Skin of body (tissue), 3 donors: ENCODE measurements at places on chromosomes 16 and 17.

DNA sequence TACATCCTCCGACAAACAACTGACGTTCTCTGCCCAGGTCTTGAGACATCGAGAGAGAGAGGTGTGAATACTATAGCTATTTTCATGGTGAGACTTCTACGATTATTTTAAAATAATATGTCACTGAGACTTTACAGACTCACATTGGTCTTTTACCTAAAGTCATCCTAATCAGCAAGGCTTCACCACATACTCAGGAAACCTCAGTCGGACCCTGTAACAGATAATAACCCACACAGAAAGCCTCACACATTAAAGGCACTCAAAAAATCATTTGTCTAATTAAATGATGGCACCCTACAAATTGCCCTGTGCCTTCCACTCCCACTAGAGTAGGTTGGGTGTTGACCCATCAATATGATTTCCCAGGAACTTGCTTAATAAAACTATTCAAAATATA is 19.8 kb upstream of the SLC39A11 start:
- DNase-seq, result no peak

DNA sequence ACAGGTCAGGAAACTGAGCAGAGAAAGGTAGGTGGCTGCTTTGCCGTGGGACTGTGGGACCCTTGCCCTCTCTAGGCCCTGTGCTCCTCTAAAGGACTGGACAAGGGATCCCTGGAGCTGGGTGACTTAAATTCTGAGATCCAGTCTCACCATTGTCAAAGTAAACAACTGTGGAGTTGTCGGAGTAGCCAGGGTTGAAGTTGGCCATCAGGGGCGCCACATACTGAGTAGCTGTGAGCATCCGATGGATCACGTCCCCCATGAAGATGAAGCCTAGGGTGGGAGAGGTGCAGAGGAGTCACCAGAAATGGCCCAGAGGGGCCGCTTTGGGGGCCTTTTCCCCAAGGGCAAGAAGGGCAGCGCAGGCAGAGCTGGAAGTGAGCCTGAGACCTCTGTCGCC is 43.5 kb downstream of the PLXDC1 start:
- DNase-seq, result no peak

GRCh38 chr16:21656795-21657768 is 4.7 kb upstream of the IGSF6 start:
- DNase-seq, result peak; percentile 22

DNA sequence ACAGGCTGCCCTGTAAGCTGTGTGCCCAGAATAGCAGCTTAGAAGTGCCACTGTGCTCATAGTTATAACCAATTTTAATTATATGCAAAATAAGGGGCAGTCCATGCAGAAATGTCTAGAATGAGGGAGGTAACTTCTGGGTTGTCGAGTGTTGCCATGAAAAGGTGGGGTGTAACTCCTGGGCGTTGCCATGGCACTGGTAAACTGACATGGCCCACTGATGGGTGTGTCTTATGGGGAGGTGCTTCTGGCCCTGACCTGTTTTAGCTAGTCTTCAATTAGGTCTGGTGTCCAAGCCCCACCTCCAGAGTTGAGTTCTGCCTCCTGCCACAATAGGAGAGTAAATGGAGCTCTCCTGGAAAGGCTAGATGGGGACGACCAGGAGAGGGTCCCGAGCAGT is 120.6 kb downstream of the SALL1 start:
- no peak for DNase-seq

GRCh38 chr17:48470388-48471034 is 40.5 kb upstream of the SKAP1 start:
- DNase-seq, result peak; percentile 42

GRCh38 chr17:4317610-4318009 is 48.9 kb downstream of the UBE2G1 start:
- DNase-seq, result no peak

DNA sequence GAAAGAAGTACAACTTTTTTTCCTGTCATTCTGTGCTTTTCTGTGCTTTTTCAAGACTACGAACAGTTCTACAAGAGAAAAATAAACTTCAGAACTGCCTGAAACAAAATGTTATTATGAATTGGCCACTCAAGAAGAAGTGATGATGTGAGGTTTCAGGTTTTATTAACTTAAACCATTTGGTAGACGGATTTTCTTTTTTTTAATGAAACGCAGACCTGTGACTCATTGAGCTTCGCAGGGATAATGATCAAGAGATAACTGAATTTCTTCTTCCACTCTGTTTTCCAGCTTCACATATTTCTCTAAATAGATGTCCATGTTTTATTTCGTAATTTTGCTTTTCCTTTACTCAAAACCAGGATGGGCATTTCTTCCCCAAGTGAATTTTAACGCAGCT is 32.7 kb downstream of the AIPL1 start:
- DNase-seq, result no peak

- DNase-seq, result no peak
These were observed 116.1 kb downstream of the METRNL start for GRCh38 chr17:83195330-83196023.

- DNase-seq, result no peak
These were observed 4.1 kb downstream of the CSF3 start for GRCh38 chr17:40019140-40019991.

DNA sequence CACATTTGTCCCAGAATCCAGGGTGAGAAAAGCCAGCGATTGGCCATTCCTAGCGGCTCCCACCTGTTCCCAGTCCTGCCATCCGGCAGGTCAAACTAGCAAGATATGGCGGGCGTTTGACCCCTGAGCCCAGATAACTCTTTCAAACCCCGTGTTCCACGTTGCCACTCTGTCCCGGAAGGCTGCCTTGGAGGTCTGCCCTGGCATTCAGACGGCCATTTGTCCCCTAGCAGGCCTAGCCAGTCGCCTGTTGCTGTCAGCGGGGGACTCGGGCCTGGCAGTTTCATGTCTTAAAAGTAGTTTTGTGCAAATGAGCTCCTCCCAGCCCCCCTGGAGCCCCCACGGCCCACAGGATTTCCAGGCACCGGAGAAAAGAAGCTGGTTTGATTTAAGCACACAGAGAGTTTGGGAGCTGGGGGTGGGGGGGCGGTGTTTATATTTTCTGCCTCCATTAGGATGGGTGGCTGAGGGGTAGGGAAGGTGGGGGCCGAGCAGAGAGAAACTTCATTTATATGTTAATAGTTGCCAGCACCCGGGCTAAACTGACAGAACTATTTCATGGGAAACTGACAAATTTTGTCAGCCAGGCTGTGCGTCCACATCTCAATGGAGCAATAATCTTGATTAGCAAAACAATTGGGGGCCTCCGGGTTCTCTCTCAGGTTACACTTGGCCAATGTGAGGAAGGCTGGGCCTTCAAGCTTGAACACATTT is 240.9 kb upstream of the SALL1 start:
- no peak for DNase-seq

DNA sequence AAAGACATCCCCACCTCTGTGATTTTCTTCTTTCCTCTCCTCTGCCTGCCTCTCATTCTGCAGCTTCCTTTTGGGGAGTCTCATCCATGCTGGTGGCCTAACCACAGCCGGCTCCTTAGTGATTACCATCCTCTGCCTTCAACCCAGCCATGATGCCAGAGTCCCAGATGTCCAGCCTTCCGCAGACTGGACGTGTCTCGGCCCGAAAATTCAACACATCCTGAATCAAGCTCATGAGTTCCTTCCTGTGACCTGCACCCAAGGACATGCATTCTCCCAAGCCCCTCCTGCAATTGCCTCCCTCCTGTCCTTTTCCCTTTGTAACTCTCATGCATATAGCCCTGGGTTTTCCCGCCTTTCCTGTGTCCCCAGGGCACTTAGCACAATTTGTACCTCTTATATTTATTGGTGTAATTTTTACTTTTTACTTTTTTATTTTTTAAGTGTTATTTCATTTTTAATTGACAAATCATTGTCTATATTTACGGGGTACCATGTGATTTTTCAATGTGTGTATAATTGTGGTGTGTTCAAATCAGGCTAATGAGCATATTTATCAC is 1.2 kb upstream of the SLC13A5 start:
- DNase-seq, result no peak

GRCh38 chr17:33989361-33990148 is 265.5 kb upstream of the CCL2 start:
- no peak for DNase-seq

DNA sequence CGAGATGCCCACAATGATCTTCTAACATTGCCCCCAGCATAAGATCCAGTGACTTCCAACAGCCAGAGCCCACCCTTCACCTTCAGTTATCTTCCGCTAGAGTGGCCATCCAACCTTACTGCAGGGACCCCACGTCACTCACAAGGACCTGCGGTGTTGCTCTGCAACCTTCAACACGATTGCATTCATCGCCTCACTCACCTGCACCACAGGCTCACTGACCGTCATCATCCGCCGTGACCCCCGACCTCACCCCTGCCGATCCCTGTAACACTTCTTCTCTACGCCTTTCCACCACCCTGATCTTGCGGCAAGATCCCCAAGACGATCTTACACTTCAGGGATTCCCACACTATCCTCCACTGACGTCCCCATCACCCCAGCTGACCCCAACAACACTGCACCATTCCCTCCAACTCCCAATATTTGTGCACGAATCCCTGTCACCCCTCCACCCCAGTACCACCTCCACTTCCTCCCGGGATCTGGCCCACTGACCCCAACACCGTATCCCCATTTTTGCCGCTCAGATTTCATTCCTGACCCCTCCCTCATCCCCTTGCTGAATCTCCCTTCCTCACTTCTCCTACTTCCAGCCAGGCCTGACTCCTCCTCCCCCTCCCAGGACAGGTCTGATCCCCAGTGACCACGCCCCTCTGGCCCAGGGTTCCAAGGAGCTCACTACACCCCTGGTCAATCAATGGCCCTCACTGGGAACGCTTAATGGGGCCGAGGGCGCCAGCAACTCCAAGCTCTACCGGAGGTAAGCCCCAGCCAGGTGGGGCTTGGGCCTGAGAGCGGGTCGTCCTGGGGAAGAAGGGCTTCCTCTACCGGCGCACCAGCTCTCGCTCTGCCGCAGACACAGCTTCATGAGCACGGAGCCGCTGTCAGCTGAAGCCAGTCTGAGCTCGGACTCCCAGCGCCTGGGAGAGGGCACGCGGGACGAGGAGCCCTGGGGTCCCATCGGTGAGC is 7.6 kb downstream of the RUNDC3A start:
- DNase-seq, result no peak

- no peak for DNase-seq
These were observed 385.7 kb upstream of the TNRC6C start for GRCh38 chr17:77572851-77573250.

DNA sequence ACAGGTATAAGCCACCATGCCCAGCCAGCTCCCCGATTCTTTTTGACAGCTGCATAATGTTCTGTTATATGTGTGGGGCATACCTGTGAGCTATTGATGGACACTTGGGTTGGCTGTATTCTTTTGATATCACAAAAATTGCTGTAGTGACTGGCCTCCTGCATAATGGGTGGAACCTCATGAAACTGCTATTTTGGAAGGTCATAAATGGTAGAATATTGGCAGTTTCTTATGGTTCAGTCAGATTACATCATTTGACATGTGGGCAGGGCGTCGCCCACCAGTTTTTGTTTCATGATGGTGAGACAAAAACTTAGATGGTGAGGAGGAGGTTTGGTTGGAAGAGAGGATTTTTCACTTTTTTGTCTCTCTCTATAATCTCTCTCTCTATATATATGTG is 26.7 kb upstream of the POLR3E start:
- no peak for DNase-seq

DNA sequence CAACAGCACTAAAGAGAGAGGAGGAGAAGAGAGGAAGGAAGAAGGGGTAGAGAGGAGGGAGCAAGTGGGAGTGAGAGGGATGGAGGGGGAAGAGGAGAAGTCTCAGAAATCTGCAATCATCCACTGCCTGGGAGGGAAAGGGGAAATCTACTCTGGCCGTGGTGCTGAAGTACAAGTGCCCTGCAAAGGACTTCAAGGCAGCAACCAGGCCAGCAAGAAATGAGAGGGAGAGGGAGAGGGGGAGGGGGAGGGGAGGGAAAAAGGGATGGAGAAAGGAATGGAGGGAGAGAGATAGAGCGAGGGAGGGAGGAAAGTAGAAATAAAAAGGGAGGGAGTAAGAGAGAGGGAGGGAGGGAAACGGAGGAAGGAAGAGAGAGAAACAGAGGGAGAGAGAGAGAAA is 130.8 kb upstream of the EEF2KMT start:
- DNase-seq, result no peak

DNA sequence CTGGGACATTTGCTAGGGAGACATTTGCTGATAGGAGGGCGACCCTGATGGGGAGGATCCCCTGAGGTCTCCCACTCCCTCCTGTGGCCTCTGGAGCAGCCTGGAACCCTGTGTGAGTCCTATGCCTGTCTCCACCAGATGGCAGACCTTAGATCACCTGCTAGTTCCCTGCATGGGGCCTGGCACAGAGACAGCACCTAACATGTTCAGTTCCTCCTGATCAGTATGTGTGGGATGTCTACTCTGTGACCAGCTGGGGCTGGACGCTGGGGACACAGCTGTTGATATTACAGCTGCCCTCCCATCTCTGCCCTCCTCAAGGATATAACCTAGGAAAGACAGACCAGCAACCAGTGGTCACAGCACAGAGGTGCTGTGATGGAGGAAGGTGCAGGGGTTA is 1.1 kb upstream of the ADCY7 start:
- DNase-seq, result no peak

DNA sequence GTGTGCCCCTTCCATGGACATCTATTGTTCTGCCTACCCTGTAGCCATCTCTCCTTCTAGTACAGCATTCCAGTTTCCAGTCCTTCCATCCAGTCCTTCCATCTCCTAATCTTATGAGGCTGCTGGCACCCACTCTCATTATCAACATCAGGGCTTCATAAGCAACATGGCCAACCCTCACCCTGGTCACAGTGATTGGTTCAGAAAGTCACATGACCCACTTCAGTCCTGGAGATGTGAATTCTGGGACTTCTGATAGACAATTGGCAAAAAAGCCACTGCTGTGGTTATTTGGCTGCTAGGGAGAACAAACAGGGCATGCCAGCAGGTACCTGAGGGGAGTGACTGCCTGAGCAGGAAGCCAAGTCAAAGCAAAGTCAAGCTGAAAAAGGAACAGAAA is 164.7 kb upstream of the C16orf82 start:
- no peak for DNase-seq

DNA sequence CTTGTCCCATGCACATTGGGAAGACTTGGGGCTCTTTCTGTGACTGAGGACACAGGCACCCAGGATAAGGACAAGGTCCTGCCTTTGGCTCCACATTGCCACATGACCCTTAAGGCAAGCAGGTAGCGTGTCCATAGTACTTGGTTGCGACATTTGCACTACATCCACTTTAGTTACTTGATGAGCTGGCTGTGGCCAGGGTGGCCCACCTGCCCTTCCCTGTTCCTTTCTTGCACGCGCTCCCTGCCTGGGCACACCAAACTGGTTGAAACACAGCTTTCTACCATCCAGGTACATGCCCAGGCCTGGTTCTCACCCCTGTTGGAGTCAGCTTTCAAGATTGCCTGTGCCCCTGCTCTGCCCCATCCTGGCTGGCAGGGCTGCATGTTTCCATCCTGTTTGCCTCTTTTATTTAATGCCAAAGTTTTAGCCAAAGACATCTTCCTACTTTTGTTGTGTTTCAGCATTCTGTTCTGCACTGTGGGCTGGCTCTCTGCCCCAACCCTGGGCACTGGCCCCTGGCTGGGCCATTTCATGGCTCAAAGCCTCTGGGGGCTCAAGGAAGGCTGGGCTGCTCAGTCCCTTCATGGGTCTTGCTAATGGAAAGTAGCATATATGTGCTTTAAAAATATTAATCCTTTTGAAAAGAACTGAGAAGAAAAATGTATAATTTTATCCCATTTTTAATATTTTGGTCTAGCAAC is 3.2 kb downstream of the B3GNT9 start:
- DNase-seq, result no peak
